Epithelial cell of prostate (primary cell): ENCODE measurements at places on chromosomes 7 and 10.

- no peak for DNase-seq
Measured at GRCh38 chr10:62056698-62057097, 155.2 kb downstream of the ARID5B start.

- no peak for DNase-seq
Measured at GRCh38 chr7:2025188-2025587, 207.6 kb downstream of the MAD1L1 start.

GRCh38 chr7:47331179-47331565, 250.7 kb downstream of the TNS3 start:
- DNase-seq, result no peak

DNA sequence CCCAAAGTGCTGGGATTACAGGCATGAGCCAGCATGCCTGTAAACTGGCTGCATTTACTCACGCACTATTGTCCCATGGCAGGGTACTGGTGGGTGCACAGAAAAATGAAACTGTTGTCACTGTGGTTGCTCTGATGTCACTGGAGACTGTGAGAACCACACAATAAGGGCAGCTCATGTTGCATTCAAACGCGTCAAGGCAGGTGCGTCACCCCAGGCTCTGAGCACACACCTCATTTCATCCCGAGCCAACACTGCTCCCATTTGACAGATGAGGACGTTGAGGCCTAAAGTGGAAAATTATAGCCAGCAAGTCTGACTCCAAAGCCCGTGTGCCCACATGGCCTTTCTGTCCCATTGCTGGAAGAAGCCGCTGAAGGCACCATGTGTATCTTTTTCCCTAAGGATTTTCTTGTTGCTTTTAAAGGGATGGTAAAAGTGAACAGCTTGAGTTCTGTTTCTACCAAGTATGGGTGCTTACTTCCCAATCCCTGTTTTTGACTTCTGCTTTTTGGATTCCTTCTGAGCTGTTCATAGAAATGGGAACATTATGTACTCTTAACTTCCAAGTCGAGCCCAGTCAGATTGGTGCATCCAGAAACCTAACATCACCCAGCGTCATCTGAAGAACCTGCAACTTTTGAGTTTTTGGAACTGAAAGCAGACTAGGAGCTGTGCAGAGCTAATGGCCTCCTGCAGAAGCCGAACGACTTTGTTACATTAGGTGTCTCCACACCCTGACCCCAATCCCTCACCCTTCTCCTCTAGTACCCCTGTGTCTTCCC, 60.1 kb upstream of the CARD11 start:
- DNase-seq, result no peak

- no peak for DNase-seq
Measured at GRCh38 chr7:43363035-43363791, 219.7 kb upstream of the STK17A start.

GRCh38 chr10:13672548-13672947, 85.8 kb downstream of the PRPF18 start:
- DNase-seq, result no peak

DNA sequence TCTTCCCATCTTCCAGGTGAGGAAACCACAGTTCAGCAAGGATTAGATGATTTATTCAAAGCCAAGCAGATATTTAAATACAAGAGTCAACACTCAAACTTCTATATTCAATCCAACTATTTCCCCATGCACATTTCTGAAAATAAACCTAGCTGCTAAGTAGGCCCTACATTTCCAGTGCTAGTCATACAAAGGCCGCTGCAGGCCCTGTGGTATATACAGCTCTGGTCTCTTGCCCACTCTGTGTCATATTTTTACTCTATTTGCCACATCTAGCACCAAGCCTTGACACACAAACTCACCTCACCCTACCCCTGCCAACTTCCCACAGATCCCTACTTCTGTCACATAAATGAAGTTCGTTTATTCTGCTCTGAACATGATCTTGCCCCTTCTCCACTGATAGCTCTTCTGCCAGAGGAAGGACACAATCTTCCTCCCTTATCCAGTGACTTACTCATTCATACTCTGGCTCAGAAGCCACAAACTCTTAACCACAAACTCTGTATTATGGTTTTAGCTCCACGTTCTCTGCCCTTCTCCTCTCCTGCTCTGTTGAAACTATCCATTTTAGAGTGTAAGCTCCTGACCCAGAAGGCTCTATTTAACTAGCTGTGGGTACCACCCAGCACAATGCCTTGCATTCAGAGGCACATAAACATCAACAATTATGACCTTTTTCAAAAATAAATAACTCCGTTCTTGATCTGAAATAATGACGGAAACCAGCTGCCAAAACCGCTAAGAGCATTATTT, 180.7 kb downstream of the CPEB3 start:
- DNase-seq, result no peak
